HFFc6 (cell line): ENCODE measurements at places on chromosomes 3 and 15. TPM values are rescaled to one million over a fixed set of nuclear protein-coding genes. Genes with fewer than 3 reads are reported as not detected.

The PPP2R3A gene
- total RNA-seq = 19.0 to 26.1 TPM (median 19.7 TPM) in 3 replicates

The CKMT1A gene
- total RNA-seq = not detected in 3 replicates

GRCh38 chr3:9362731-9363530 is at the start of gene THUMPD3:
THUMPD3 (plus strand) TSS chr3:9363054; CDS start chr3:9365069, 2,015 bp downstream.
- peak; percentile 86 for DNase-seq

GRCh38 chr3:127899766-127900165 is 15.3 kb upstream of the KBTBD12 start:
- DNase-seq = no peak

The MGA gene
- total RNA-seq = 12.9 to 16.4 TPM (median 15.4 TPM) in 3 replicates

DNA sequence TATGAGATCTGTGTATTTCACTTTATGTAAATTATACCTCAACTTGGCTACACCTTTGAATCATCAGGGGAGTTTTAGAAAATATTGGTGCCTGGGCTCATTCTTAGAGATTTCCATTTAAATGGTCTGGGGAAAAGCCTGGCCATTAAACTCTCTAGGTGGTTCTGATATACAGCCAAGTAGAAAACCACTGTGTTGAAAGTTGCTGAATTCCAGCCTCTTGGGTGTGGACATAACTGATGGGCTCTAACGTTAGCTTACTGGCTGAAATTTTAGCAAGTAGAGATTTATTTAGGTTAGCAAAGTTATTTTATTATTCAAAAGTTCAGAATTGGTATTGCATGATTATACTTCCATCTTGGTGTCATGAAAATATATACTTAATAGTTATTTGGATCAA is 84.1 kb downstream of the ATG7 start:
- no peak for DNase-seq

The CHL1 gene
- not detected in 3 replicates for total RNA-seq
